ENCODE measurements at places on chromosomes 12 and 14. TPM values are rescaled to one million over a fixed set of nuclear protein-coding genes. Genes with fewer than 3 reads are reported as not detected.

Gene MIP
- total RNA-seq, result not detected

Gene ARID2
- 11.4 TPM for total RNA-seq

Gene SSTR1
- total RNA-seq, result 3.0 TPM

Gene TAS2R42
- total RNA-seq, result not detected

Gene TMEM121
- 10.0 TPM for total RNA-seq

Gene SLC22A17
- 19.5 TPM for total RNA-seq

Gene DLGAP5
- 3.6 TPM for total RNA-seq

Gene NYNRIN
- total RNA-seq, result 6.4 TPM

Gene FAR2
- total RNA-seq, result 7.3 TPM

Gene MIS18BP1
- total RNA-seq, result 14.8 TPM

Gene CRIP1
- total RNA-seq, result 3.3 TPM

Gene AQP2
- not detected for total RNA-seq

Gene CLEC2D
- total RNA-seq, result 1.4 TPM

Gene RTL1
- total RNA-seq, result not detected

Gene GPD1
- not detected for total RNA-seq

Gene B3GNT4
- 0.09 TPM for total RNA-seq

Gene KICS2
- total RNA-seq, result 5.3 TPM

Gene RPGRIP1
- total RNA-seq, result not detected

Gene SERPINA3
- total RNA-seq, result 8.0 TPM

Gene OR4K13
- total RNA-seq, result not detected

Gene PAX9
- total RNA-seq, result 0.09 TPM

Gene MTRFR
- total RNA-seq, result 13.5 TPM

Gene SMCO3
- 0.92 TPM for total RNA-seq

Gene ATXN7L3B
- 16.8 TPM for total RNA-seq

Gene UNC79
- 0.18 TPM for total RNA-seq

Gene KCNC2
- not detected for total RNA-seq

Gene CBLN3
- total RNA-seq, result 3.3 TPM

Gene DCN
- 1,181 TPM for total RNA-seq

Gene KRT8
- 13.4 TPM for total RNA-seq

Gene PLEKHD1
- total RNA-seq, result under 0.01 TPM

Gene MAGOHB
- 22.8 TPM for total RNA-seq

Gene RPL6
- total RNA-seq, result 1,061 TPM

Gene SERPINA5
- not detected for total RNA-seq

Gene MRPL42
- 57.5 TPM for total RNA-seq

Gene NOVA1
- total RNA-seq, result 1.4 TPM

Gene STXBP6
- total RNA-seq, result 7.3 TPM

Gene OTX2
- total RNA-seq, result not detected
